ENCODE measurements at places on chromosomes 12 and 14.

- DNase-seq = no peak
These were observed 29.5 kb upstream of the CISTR start for GRCh38 chr12:53781228-53781801.

GRCh38 chr12:90940872-90941499 lies 14.0 kb downstream of the CCER1 start:
- DNase-seq = no peak

GRCh38 chr12:45760333-45760732 lies 30.8 kb downstream of the ARID2 start:
- no peak for DNase-seq

DNA sequence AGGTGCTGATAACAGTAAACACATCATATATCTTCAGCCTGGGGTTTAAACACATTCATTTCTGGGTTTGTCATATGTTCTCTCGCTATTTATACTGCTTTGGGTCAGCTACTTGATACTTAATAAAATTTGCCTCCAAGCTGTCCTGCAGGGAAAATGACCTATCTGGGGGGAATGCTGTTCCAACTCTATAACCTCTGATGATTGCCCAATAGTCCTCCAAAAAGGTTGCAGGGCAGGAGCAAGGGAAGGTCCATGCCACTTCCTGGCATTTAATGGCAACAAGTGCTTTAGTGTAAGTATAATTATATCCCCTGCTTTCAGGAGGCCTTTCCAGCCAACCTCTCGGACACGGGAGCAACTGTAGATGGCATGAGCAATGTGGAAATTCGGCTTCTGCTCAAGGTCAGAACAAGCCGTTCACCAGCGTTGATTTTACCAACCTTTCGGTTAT lies 198.0 kb upstream of the EEA1 start:
- no peak for DNase-seq

DNA sequence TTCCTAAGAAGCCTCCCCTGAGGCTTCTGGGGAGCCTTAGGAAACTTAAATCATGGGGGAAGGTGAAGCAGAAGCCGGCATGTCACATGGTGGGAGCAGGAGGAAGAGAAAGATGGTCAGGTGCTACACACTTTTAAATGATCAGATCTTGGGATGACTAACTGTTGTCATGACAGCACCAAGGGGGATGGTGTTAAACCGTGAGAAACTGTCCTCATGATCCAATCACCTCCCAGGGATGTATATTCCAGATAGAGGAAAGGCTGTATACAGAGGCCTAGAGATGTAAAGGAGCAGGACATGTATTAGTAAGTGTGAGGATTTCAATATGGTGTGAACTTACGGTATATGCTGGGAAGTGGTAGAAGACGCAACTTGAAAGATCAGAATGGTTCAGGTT lies 121.1 kb downstream of the CAND1 start:
- DNase-seq = no peak

DNA sequence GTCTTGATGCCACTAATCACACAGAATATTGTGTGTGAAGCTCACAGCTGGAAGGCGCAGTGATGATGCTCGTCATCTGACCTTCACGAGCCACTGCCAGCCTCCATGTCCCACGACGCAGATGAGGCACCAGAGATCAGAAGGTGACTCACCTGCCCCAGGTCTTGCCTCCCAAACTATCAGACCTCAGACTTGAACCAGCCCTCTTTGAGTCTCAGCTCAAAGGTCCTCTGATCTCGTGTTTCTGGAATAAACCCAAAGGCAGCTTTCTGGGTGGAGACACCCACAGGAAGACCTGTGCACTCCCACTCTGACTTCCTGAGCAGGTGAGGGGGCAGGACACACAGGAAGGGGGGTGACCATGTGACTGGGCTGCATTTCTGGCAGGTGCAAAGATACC lies 19.6 kb upstream of the CHGA start:
- DNase-seq = no peak
